ENCODE measurements at places on chromosomes 4 and X.

- no peak for DNase-seq
These were observed 897 bp upstream of the FBXL5 start for GRCh38 chr4:15656038-15656470.

DNA sequence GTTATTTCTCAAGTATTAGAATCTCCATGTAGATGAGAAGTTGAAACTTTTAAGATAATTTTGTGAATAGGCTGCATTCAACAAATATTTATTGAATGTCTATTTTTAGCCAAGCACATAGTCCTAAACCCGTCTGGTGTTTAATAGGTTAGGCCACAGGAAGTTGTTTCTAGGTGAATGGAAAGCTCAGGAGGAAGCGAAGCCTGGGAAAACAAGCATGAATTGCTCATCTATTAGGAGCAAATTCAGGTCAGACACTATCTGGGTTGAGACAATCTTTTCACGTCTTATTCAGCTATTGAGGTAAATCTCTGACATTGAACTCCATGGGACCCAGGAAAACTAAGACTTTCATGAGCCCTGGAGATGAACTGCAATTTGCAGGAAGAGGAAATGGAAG lies 43.1 kb upstream of the FREM3 start:
- DNase-seq, result no peak

DNA sequence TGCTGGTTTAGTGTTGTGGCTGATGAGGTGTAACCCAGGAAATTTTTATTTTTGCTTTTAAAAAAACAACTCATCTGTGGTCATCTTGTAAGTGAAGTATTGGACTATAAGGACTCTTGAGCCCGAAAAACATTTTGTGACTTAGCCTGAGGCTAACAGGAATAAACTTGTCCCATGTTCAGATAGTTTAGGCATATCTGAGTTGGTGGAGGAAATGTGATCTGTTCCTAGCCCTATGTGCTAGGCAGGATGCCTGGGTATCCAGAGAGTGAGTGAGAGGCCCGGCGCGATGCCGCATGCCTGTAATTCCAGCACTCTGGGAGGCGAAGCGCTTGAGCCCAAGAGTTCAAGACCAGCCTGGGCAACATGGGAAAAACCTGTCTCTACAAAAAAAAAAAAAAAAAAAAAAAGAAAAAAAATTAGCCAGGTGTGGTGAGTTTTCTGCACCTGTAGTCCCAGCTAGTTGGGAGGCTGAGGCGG lies 3.7 kb downstream of the SMS start:
- DNase-seq, result no peak

DNA sequence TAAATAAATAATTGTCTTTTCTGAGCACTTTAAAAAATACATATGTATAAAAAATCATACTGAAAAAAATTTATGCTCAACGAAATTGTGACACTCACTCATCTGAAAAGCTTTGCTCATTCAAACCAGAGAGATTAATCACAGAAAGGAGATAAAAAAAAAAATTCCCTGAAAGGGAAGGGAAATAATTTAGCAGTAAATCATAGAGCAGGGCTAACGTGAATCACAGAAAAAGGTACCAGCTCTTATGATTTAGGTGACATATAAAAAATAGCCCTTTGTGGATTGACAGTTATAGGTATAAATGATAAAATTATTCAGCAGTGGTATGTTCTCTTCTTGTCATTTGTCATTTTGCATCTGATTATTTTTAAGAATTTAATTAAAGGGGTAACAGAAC lies 552.7 kb upstream of the TENM3 start:
- no peak for DNase-seq

DNA sequence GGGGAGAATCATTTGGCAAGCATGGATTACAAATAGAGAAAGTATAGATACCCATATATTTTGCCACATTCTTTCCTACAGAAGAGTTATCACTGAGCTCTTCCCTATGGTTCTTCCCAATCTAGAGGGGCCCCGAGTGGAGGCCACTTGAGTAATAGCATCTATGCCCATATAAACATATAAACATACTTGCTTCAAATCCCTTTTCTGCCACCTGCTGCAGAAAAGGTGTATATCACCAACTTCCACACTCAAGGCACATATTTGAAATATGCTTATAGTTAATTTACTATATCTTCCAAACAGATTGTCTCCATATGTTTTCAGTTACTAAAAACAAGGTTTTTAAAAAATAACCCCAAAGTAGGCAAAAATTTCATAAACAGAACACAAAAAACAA lies 642.8 kb upstream of the DIPK2B start:
- peak; percentile 26 for DNase-seq

- DNase-seq, result no peak
These were observed 11.0 kb upstream of the VCX3B start for GRCh38 chrX:8453611-8454010.

DNA sequence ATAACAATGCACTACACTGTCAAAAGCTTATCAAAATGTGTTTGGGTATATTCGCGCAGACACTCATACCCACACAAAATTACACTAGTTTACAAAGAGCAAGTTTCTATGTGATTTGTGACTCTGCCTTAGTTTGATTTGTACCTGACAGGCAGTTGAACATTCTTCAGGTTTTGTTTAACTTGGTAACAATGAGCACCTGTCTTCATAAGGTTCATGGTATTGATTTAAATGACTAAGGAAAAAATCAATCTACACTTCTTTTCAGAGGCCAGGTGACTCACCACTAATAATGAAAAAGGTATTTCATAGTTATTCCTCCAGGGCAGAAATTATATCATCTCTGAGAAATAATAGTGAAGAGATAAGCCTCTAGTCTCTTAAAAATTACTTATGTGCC lies 1114.6 kb upstream of the AGA start:
- DNase-seq, result no peak

DNA sequence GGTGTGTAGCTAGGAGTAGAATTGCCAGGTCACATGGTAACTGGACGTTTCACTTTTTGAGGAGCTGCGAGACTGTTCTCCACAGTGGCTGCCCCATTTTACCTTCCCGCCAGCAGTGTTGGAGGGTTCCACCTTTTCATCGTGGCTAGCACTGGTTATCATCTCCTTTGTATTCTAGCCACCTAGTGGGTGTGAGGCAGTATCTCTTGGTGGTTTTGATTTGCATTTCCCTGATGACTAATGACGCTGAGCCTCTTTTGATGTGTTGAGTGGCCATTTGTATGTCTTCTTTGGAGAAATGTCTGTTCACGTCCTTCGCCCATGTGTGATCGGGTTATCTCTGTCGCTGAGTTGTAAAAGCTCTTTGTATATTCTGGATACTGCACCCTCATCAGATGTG lies 10.6 kb downstream of the ABCD1 start:
- peak; percentile 44 for DNase-seq

DNA sequence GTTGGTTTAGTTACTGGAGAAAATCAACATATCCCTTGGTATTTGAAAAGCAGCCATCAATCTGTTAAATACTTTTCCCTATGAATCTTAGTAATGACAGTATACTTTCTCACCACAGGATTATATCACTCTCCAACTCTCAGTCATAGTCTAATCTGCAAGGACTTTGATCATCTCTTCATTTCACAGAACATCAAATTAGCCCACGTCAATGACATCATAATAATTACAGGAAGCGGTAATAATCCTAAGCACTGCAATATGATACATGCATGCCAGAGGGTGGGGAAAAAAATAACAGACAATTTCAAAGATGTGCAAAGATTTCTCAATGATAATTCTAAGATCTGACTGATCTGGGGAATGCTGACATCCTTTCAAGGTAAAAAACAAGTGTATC lies 404.1 kb downstream of the GPM6A start:
- no peak for DNase-seq

GRCh38 chr4:148182230-148182911 lies 259.8 kb downstream of the NR3C2 start:
- no peak for DNase-seq

- DNase-seq, result no peak
These were observed 9.0 kb upstream of the PRSS48 start for GRCh38 chr4:151267822-151268535.

DNA sequence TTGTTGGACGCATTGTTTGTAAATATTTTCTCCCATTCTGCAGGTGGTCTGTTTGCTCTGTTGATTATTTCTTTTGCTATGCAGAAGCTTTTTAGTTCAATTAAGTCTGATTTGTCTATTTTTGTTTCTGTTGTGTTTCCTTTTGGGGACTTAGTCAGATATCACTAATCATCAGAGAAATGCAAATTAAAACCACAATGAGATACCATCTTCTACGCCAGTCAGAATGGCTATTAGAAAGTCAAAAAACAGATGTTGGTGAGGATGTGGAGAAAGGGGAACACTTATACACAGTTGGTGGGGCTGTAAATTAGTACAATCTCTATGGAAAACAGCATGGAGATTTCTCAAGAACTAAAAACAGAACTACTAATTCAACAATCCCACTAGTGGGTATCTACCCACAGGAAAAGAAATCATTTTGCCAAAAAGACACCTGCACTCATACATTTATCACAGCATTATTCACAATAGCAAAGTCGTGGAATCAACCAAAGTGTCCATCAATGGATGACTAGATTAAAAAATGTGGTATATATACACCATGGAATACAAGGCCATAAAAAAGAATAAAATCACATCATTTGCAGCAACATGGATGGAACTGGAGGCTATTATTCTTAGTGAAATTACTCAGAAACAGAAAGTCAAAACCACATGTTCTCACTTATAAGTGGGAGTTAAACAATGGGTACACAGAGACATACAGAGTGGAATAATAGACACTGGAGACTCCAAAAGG lies 8.1 kb downstream of the COQ2 start:
- DNase-seq, result peak; percentile 69

DNA sequence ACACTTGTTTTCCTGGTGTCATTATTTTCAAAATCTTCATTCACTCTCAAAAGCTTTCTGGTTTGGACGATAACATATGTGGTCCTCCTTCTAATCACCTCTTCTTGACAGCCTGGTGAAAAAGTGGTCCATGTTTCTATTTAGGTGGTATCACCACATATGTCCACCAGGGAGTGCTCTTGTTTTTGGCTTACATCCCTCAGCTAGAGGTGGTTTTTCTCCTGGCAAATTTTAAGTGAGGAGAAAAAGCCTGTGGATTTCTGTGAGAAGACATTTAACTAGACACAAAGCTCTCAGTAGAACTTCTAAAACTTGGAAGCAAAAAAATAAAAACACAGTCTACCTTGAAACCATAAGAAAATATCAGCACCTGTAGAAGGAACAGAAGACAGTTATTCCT lies 58.0 kb upstream of the FRMPD4 start:
- peak; percentile 25 for DNase-seq

DNA sequence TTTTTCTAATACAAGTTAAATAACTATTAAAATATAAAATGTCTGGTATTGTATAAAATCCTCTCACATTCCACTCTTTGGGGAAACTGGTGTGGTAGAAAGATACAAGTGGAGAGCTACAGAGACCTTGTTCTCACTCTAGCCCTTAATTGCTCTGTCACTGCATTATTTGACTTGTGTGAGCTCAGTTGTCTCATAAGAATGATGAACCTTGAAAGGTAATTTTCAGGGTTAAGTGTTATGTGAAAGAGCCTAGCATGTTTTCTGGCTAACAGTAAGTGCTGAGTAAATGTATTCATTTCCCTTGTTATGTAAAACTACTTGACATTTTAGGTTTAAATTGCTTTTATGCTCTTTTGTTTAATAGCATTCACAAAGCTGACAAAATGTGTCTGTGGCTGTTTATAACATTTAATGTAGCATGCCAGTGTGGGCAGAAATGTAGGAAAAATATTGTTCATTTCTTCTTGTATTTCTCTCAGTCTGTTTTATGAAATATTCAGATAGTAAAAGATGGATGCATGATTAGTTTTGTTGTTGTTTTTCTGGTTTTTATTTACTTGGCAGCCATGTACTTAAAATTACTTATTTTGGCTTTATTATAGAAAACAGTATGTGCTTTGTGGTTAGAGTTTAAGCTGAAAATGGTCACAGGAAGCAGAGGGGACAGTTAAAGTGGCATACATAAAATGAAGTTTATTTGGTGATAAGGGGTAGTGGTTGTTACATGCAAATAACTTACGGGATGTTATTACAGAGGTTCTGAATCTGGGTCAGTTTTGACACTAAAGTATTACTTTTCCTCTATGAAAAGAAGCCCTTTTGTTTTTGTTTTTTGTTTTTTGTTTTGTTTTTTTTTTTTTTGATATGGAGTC lies 29.2 kb downstream of the SLAIN2 start:
- peak; percentile 49 for DNase-seq

- DNase-seq, result no peak
These were observed 99.9 kb upstream of the RAPGEF2 start for GRCh38 chr4:159002950-159003349.

DNA sequence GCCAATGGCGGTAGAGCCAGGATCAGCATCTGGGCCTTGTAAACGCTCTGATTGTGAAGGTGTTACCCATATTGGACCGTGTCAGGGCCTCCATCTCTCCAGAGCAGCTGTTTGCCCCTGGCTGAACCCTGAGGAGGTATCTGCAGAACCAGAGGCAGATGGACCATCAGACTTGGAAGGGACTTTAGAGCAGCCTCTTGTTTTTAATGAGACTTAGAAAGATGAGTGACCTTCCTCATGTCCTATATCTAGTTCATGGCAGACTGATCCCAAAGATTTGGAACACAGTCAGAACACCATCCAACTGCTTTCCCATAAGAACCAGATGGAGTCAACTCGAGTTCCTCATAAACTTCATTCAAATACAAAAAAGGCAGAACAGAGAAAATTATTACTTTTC lies 135.1 kb upstream of the MSX1 start:
- no peak for DNase-seq

GRCh38 chr4:82402196-82402775 lies 28.0 kb downstream of the HNRNPDL start:
- no peak for DNase-seq

DNA sequence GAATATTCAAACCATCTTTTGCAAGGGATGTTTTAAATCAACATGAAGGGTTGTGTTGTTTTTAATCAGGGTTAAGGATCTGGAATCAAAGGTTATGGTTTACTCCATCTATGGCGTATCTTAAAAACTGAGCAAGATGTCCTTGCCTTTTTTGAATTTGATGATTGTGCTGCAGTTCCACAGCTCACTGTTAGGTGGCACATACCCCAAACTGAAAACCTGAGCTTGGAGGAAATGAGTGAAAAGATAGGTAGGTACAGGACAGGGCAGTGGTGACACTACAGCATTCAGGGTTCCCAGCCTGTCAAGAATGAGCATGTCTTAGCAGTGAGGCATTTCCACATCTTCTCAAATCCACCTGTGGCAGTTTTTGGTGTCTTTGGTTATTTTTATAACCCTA lies 13.1 kb upstream of the EOLA1 start:
- peak; percentile 45 for DNase-seq

DNA sequence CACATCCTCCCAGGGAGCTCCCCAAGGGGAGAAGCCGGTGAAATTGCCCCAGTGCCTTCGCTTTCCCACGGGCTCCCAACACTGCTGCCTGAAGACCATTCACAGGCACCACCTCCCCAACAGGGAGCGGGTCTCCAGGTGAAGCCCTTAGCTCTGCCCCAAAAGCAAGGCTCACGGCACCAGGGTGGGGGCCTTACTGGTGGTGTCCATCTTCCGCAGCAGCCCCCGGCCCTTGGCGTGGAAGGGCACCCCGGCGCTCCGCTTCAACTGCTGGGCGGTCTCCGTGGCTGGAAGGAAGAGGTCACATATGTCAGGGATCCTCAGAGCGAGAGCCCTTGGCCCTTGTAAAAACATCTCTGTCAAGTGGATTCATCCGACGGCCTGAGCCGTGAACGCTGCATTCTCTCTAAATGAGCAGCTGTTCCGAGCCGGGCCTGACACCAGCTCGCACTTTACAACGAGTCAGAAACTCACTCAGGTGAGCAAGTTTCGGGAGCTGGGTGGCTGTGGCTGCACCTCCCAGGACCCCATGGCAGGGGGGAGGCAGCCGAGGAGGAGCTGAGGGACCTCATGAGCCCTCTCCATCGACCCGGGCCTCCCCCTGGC lies 20.9 kb downstream of the NELFA start:
- DNase-seq, result no peak
